GM04503 (cell line): ENCODE measurements at places on chromosomes 1 and 21.

DNA sequence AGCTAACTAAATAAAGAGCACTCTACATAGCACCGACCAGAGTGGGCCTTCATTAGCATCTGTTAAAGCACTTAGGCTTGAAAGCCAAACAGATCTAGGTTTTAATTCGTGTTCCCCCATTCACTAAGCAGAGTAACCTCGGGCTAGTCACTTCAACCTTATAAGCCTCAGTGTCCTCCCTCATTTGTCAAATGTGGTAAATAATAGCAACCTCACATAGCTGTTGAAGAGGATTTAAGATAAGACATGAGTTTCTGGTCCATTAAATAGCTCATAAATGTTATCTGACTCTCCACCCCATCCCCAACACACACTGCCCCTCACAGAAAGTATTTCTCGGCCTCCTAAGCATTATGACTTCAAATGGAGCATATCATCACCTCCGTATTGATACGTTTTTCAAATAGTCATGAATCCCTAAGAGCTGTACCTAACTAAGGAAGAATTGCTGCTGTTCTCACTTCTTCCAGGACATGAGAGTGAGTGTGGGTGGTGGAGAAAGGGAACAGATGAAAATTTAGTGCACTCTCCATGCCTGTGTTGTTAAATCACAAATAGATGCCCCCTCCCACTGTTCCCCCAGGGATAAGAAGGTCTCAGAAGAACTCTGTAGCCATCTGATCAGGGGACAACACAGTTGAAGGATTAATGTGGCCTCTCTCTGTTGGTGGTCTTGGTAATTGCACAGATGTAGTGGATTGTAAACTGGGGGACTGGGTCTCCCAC is 47.6 kb downstream of the PLPP3 start:
- DNase-seq = no peak

DNA sequence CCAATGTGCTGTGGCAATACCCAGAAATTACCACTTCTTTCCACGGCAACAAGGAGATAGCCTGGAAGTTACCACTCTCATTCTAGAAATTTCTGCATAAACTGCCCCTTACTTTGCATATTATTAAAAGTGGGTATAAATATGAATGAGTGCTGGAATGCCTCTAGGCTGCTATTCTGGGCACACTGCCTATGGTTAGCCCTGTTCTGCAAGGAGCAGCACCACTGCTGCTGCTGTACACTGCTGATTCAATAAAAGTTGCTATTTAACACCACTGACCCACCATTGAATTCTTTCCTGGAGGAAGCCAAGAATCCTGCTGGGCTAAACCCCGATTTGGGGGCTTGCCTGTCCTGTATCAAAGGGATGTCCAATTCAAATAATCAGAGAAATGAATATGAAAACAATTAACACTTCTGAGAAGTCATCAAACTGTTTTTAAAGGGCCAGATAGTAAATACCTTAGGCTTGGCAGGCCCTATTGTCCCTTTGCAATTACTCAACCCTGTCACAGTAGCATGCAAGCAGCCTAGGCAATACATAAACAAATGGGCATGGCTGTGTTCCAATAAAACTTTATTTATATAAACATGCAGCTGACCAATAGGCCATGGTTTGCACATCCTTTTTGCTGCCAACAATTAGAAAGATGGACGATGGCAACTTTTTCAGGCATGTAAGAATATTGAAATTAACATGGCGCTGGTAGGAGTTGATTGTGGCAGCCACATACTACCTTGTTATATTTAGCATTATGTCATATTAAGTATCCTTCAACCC is 369.4 kb upstream of the B3GALT2 start:
- no peak for DNase-seq

- DNase-seq = no peak
These were observed 348.7 kb upstream of the RUNX1 start for GRCh38 chr21:35397781-35398180.

GRCh38 chr1:34500451-34500850 is 254.4 kb upstream of the GJB5 start:
- DNase-seq = no peak

- no peak for DNase-seq
These were observed 690.7 kb downstream of the NCAM2 start for GRCh38 chr21:21688889-21689288.

DNA sequence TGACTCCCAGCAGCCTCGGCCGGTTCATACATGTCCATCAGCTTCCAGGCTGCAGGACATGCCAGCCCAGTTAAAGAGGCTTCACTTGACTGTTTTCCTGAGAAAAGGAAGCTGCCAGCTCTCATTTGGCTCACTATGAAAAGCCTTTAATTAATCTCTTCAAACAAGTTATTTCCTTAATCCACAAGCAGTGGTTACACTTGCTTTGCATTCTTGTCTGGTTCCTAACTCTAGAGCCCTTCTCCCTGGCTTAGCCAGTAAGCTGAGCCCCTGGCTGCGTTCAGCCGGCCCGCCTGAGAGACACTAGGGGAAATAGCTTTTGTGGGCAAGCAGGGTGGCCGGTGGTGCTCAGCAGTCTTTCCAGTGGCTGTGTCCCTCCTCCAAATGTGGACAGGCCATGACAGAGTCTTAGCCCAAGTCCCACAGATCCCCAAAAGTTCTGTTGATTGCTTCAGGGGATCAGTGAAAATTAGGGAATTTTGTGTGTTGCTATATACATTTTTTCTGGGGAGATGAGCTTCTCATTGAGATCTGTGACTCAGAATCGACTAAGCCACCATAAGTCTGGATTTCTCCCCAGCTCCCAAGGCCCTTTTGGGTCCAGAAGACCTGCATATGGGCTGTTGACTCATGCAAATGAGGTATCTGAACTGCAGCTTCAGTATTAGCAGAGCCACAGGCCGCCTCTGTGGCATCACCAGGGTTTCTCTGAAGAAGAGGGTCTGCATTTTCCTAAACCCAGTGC is 10.1 kb downstream of the ATF3 start:
- no peak for DNase-seq

- DNase-seq = no peak
These were observed 2217.1 kb downstream of the NCAM2 start for GRCh38 chr21:23215261-23215660.

GRCh38 chr21:26766826-26767325 is 78.3 kb downstream of the ADAMTS1 start:
- DNase-seq = no peak

- DNase-seq = no peak
These were observed 80.3 kb downstream of the KCNT2 start for GRCh38 chr1:196527919-196528318.

GRCh38 chr21:33661146-33661545 is 18.8 kb downstream of the ITSN1 start:
- no peak for DNase-seq

DNA sequence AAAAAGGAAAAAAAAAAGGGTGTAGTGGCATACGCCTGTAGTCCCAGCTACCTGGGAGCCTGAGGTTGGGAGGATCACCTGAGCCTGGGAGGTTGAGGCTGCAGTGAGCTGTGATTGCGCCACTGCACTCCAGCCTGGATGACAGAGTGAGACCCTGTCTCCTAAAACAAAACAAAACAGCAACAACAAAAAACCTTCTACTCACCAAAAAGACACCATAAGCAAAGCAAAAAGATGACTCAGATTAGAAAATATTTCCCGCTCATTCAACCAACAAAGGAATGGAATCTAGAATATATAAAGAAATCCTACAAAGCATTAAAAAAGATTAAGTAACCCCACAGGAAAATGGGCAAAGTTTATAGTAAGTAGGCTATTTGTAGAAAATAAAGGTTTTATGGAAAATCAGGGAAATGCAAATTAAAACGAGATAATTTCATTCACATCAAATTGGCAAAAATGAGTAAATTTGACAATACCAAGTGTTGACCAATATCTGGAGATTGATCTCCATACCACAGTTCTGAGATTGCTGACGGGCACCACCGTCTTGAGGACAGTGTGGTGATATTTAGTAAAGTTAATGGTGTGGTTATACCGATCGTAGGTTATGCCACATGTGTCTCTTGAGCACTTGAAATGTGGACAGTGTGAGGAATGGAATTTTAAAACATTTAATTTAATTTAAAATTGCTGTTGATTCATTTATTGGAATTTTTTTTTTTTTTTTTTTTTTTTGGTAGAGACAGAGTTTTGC is 54.0 kb downstream of the PIK3CD start:
- DNase-seq = peak; percentile 55

GRCh38 chr1:92786111-92786901 is 1.4 kb upstream of the EVI5 start:
- DNase-seq = no peak

GRCh38 chr1:204102029-204102611 is 29.2 kb downstream of the SOX13 start:
- no peak for DNase-seq

DNA sequence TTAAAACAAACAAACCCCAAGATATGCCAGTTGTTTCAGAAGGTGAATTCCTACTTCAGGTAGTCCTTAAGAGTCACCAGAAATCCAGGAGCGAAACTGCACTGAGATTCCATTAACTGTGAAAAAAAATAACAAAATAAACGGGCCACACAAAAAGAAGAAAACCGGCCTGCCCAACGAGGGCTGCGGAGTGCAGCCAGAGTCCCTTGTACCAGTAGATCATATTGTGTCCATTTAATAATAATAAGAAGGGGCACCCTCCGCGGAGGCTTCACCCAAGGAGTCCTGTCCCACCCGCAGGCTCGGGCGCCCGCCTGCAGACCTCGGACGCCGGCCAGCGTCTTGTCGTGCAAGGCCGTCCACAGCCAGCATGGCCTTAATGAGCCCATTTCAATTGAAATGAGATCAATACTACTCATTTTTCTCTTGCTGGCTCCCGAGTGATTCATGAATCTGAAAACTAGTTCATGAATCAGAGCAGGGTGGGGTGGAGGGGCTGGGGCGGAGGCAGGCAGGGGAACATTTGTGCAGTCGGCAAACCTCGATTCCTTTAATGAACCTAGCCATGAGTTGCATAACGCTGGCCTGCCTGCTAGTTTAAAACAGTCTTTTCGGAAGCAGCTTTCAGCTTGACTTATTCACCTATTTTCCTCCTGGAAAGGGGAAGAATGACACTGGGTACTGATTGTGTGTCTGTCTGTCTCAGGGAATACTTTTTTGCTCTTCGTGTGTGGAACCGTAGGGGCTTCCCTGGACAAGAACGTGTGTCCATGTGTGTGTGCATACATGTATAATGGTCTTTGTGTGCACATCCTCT is 113.1 kb upstream of the IRF2BP2 start:
- no peak for DNase-seq

DNA sequence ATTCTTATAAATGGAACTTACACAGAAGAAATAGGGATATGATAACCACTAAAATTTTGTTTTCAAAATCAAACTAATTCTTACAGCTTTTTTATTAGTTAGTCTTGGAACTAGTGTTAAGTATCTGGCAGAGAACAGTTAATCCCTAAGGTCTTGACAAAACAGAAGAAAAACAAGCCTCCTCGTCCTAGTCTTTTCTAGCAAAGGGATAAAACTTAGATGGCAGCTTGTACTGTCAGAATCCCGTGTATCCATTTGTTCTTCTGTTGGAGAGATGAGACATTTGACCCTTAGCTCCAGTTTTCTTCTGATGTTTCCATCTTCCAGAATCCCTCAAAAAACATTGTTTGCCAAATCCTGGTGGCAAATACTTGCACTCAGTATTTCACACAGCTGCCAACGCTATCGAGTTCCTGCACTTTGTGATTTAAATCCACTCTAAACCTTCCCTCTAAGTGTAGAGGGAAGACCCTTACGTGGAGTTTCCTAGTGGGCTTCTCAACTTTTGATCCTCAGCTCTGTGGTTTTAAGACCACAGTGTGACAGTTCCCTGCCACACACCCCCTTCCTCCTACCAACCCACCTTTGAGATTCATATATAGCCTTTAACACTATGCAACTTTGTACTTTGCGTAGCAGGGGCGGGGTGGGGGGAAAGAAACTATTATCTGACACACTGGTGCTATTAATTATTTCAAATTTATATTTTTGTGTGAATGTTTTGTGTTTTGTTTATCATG is 42.3 kb upstream of the LAMC2 start:
- DNase-seq = no peak

DNA sequence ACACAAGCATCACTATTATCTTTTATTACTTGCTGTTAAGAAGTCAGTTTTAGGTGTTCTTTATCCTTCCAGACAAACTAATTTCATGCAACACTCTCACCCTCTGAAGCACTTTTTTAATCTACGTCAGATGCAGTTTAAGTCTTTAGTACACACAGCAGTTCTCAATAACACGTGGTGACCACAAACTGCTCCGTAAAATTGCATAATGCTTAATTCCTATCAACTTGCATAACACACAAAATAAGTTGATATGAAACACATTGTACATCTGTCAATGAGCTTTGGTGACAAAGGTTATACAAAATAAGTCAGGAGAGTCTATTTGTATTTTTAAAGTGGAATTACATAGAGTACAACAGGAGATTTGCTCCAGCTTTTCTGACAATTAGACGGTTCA is 140.9 kb upstream of the ETS2 start:
- DNase-seq = no peak

DNA sequence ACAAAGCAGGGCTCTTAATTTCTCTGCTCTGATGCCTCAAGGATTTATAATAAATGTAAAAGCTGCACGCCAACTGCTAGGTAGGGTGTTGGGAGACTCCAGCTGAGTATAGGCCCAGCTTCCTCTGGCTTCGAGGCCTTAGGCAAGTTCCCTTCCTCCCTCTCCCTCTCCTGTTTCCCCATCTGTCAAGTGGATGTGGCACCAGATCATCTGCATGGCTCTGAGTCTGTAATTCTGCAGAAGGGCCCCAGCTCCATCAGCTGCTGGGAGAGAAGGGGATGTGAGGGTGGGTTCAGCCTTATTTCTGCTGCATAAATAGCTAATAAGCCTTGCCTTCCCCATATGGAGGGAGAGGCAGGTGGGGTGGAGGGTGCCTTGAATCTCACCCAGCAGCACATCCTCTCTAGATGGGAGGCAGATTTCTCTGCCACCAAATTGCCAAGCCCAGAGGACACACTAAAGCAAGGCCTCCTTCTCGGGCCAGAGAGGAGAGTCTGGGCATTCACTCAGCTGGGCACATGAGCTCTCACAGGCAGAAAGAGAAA is 3.8 kb downstream of the TRIM62 start:
- no peak for DNase-seq

GRCh38 chr1:27787895-27788294 is 14.9 kb downstream of the STX12 start:
- DNase-seq = peak; percentile 5

DNA sequence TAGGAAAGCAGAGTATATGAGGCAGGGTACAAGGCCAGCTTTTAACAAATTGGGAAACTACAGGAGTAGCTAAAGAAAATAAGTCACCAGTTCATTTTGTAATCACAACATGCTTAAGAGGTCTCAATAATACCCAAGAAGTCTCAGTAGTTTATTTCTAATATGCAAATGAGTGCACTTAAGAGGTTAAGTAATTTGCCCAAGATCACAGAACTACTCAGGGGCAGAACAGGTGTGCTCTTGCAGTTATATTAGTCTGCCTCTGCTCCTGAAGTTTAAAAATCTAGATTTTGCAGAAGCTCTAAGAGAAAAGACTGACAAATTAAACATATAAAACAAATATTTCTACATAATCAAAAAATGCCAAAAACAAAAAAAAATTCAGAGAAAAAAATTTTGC is 6.9 kb downstream of the EPS15 start:
- no peak for DNase-seq
